ENCODE measurements at places on chromosomes 6 and 20.
A peak's percentile ranks its signal among the peaks of the same experiment; 100 is the strongest.

- peak; percentile 54 for DNase-seq
Observed at GRCh38 chr6:112233847-112234246, 20.5 kb downstream of the LAMA4 start.

DNA sequence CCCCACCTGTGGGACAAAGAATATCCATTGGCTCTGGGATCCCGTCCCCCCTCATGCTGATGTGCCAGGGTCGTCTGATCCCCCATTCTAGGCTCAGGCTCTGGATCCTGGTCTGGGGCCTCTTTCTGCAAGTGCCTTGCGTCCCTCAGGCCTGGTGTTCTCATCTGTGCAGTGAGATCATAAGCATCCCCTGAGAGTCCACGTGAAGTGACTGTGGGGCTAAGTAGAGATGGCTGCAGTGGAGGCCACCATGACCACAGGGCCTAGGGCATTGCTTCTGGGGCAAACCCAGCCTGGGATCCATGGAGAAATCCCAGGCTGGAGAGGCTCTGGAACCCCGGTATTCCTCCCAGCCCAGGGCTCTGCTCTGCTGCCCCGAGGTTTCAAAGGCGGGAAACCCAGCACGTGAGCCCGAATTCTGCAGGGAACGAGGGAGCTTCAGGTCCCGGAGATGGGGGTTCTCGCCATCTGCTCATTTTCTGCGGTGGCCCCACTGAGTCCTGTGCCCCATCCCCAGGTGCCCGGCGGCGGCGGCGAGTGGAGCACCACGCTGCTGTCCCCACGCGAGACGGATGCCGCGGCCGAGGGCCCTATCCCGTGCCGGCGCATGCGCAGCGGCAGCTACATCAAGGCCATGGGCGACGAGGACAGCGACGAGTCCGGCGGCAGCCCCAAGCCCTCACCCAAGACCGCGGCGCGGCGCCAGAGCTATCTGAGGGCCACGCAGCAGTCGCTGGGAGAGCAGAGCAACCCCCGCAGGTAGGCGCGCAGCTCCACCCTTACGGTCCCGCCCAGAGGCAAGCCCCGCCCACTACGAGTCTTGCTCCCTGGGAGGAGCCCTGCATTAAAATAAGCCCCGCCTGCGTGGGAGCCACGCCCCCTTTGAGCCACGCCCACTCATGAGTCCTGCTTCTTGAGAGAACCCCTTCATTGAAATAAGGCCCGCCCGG is 105.5 kb upstream of the MYL9 start:
- DNase-seq, result peak; percentile 82

- DNase-seq, result no peak
Observed at GRCh38 chr6:18362058-18362561, 25.0 kb upstream of the RNF144B start.

- DNase-seq, result no peak
Observed at GRCh38 chr20:2800521-2801285, at the start of gene CPXM1. TSS of gene CPXM1 (minus strand) at chr20:2800627. CDS start at chr20:2800572, 55 bp downstream.

DNA sequence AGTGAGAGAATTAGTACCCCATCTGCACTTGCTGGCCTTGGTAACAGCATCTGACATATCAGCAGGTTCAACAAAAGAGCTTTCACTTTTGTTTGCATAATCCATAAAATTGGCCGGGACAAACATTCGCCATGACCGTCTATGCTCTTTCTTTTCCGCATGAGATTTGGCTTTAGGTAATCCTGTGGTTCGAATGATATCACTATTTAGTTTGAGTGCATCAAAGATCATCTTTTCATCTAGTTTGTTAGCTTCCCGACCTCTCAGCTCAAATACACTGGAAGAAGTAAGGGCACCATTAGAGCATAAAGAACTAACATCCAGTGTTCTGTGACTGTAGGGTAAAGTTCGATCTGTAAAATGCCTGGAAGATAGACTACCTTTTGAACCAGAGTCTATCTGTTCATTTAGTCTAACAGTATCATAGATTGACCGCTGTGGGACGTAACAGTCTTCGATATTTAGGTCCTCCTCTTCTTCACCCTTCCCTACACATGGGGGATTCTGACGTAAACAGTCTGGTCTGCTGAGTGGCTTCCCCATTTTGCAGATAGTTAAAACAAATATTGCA is 101.6 kb downstream of the DST start:
- no peak for DNase-seq

GRCh38 chr6:54609981-54610380 is 236.6 kb upstream of the FAM83B start:
- no peak for DNase-seq

GRCh38 chr6:161866570-161866969 is 592.7 kb upstream of the AGPAT4 start:
- DNase-seq, result no peak

GRCh38 chr6:17042422-17043147 is 59.3 kb upstream of the STMND1 start:
- peak; percentile 52 for DNase-seq

DNA sequence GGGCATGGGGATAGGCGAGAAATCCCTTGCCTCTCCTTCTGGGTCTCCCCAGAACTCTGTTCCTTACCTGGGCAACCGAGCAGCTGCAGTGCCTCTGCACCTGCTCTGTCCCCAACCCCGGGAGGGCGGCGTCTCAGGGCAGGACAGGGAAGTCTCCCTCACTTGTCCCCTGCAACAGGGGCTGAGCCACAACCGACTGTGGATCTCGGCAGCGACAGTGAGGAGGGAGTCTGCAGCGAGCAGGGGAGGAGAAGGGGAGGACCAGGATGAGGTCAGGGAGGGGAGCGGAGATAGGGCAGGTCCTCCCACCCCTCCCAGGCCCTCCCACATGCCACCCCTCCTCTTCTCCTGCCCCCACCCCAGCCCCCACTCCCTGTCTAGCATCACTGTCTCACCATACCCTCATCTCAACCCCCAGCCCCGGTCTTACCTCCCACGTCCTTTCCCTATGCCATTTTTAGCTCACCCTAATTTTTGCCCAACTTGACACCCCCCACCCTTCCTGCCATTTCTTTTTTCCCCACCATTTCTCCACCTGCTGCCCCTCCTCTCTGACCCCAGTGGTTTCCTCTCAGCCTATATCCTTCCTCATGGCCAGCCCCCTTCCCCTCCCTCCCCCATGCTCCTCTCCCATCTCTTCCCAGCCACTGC is at the start of gene TNXB:
TNXB (minus strand) TSS at position 225 of the 651 bp plus-strand sequence. CDS start 11,140 bp downstream, outside the sequence.
- peak; percentile 85 for DNase-seq

DNA sequence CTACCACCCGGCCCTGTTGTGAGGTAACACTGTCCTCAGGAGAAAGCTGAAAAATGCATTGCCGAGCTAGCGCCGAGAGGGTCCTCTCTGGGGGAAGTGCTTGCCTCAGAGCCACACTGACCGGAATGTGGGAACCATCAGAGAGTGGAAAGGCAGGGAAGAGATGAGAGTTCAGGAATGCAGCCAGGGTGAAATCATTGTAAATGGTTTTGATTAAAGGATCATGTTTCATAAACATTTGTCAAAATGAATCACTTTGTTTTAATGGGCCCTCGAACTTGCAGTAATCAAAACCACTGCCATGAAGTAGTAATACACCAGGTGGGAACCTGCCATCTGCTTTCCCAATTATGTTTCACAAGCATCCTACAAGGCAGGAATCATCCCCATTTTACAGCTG is 16.9 kb upstream of the IL17F start:
- DNase-seq, result no peak

GRCh38 chr6:3535776-3536435 is 79.1 kb upstream of the SLC22A23 start:
- no peak for DNase-seq

GRCh38 chr6:90078513-90079289 is 184.4 kb downstream of the GJA10 start:
- no peak for DNase-seq

DNA sequence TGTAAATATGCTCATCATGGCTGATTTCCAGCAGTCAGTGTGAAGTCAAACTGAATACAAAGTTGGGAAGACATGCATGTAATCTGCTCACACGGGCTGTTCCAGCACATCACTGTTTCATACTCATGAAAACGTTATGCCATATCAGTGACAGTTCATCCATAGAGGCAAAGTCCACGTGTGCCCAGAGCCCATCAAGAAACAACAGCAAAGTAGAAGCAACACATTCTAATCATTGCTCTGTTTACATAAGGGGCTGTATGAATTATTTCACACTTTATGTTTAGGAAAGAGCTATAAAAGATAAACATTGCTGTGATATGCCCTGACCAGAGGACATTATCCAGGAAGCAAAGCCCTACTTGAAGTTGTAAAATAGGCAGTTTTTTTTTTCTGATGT is 157.0 kb upstream of the ENPP5 start:
- DNase-seq, result no peak

GRCh38 chr6:42618105-42618504 is 54.3 kb downstream of the UBR2 start:
- DNase-seq, result no peak

GRCh38 chr20:57069442-57069841 is 197.0 kb downstream of the BMP7 start:
- DNase-seq, result no peak

DNA sequence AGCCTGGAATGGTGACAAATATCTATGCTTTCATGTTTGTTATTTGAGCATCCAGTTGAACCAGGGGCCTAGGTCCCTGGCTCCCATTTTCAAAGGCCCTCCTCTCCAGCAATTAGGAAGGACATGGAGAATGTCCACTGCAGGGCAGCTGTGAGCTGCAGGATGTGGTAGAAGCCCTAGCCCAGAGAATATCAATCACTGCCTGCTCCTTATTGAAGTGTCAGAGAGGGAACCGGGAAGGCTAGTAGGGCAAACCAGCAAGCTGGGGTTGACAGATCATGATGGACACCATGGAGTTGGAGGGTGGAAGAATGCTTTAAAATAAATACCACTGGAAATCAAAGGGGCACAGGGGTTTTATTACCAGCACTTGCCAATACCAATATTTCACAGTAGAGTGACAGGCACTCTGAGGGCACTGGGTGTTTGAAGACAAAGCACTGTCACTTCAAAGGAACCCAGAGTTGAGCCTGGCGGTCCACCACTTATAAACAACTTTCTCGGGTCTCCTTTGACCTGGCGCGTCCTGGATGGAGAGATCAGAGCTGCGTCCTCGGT is 47.7 kb downstream of the ZNF831 start:
- no peak for DNase-seq

GRCh38 chr6:131840441-131840840 is 32.6 kb downstream of the ENPP1 start:
- DNase-seq, result no peak

GRCh38 chr20:64105846-64106434 is 1.4 kb downstream of the NPBWR2 start:
- no peak for DNase-seq

DNA sequence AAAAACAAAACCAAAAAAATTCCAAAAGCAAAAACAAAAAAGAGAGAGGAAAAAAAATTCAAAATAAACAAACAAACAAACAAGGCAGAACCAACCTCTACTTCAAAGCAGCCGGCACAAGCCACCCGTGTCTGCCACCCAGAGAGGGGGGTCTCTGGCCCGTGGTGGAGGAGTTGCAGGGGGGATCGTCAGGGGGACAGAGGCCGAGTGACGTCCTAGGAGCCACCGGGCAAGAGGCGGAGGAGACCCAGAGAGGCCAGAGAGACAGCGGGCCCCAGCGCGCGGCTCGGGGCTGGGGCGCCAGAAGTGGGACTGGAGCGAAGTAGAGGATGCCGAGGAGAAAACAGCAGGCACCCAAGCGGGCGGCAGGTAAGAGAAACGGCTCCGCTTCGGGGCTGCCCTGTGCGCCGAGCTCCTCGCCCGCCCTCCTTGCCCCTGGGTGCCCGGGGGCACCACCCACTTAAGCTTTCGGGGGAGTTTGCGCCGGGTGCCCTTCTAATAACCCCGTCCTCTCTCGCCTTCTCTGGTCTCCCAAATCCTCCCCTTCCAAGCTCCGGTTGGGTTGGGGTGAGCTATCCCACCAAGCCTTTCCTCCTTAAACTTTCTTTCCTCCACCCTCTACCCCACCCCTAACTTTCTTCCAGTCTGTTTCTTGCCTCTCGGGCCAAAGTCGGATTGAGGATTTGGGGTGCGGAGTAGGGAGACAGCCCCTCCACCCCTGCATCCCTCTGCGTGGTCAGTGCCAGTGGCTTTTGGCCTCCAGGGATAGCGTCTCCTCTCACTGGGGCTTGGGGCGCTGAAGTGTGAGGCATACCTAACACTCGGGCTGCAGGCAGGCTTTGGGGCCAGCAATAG is 1.0 kb downstream of the TSHZ2 start:
- DNase-seq, result peak; percentile 58

DNA sequence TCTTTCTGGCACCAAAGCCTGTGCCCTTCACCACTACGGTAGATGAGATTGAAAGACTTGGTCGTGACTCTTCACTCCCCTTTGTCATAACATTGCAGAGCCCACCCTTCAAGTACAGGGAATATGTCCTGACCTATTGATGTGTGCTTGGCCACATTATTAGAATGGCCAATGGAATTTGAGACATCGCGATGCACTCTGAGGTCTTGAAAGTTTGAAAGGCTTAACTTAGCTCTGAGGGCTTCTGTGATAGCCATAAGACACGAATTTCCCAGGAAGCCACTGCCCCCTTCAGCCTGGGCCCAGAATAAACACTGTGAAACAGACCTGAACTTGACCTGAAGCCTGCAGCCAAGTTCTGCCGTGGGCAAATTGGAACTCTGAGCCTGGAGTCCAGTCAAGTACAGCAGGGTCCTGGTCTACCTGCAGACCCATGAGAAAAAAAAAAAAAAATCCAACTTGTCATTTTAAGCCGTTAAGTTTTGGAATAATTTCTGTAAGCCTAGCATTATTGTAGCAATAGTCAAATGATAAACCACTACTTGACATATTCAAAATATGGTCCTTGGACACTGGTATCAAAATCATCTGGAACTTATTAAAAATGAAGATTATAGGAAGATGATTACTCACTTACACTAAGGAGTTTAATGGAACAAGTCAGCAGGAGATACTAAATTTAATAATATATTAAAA is 36.9 kb upstream of the TRAF3IP2 start:
- peak; percentile 83 for DNase-seq

- DNase-seq, result peak; percentile 73
Observed at GRCh38 chr20:10864076-10864672, 190.4 kb upstream of the JAG1 start.

DNA sequence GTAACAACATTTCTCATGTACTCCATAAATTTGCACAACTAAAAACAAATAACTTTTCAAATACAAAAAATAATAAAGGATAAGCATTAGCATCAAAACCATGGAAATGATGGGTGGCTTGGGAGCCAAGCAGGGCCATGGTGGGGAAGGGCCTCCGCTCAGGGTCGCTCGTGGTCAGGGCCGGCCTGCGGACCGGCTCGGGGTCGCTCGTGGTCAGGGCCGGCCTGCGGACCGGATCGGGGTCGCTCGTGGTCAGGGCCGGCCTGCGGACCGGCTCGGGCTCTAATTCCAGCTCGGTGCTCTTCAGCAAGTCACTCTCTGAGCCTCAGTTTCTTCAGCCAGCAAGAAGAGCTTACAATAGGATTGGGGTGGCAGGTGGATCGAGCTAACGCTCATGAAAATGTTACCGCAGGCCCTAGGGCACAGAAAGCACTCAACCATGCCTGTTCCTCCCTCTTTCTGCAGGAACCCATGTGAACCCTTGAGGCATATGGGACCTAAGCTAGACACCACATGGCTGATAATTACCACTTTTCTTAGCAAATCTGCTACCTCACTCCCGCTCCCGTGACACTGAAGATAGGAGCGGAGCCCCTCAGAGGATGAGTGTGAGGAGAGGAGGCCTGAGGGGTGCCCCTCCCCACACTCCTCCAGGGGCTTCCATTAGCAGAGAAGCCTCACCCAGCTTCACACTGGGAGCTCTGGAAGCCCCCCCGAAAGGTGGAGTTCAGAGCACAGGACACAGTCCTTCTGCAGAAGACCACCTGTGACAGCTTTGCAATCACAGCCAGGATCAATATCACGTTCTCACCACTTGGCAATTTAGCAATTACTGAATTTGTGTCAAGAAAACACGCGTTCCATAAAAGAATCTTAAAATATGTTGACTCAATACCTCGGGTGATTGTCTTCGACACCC is 103.0 kb downstream of the PSMB1 start:
- no peak for DNase-seq
